ENCODE measurements at places on chromosomes 7 and 10. TPM values are rescaled to one million over a fixed set of nuclear protein-coding genes. Genes with fewer than 3 reads are reported as not detected.

The IFIT1B gene
- total RNA-seq: not detected

The ANXA8 gene
- 7.7 TPM for total RNA-seq

The OGA gene
- 87.0 TPM for total RNA-seq

The NPC1L1 gene
- total RNA-seq: 0.06 TPM

The RABGEF1 gene
- 22.5 TPM for total RNA-seq

The FAM241B gene
- total RNA-seq: 9.6 TPM

The ZNF107 gene
- 3.8 TPM for total RNA-seq

The HPS6 gene
- total RNA-seq: 19.1 TPM

The STEAP1B gene
- total RNA-seq: 1.3 TPM

The SFTPA1 gene
- total RNA-seq: 11,086 TPM

The ZNF783 gene
- 12.0 TPM for total RNA-seq

The CALCR gene
- 0.16 TPM for total RNA-seq

The WEE2 gene
- total RNA-seq: not detected

The FMC1 gene
- total RNA-seq: 11.1 TPM

The PRKAR2B gene
- 4.3 TPM for total RNA-seq

The ANK3 gene
- total RNA-seq: 74.1 TPM

All from left lung (tissue), 14 donors.